T-cell (primary cell): ENCODE measurements at places on chromosomes 1 and 21. TPM values are rescaled to one million over a fixed set of nuclear protein-coding genes. Genes with fewer than 3 reads are reported as not detected.

TNFRSF8 gene
- not detected for total RNA-seq

TSPEAR gene
- total RNA-seq = not detected

SUMO3 gene
- total RNA-seq = 53.7 TPM

FMO2 gene
- 0.38 TPM for total RNA-seq

CLIC6 gene
- 0.46 TPM for total RNA-seq

SMIM1 gene
- 1.3 TPM for total RNA-seq

CYP2J2 gene
- 0.98 TPM for total RNA-seq

AP4B1 gene
- 62.8 TPM for total RNA-seq

DNAJC11 gene
- total RNA-seq = 42.1 TPM

APP gene
- total RNA-seq = 43.1 TPM

COL6A1 gene
- total RNA-seq = 19.0 TPM

MYOG gene
- not detected for total RNA-seq

HES4 gene
- total RNA-seq = 1.5 TPM

NBPF10 gene
- total RNA-seq = 1.7 TPM

DNA sequence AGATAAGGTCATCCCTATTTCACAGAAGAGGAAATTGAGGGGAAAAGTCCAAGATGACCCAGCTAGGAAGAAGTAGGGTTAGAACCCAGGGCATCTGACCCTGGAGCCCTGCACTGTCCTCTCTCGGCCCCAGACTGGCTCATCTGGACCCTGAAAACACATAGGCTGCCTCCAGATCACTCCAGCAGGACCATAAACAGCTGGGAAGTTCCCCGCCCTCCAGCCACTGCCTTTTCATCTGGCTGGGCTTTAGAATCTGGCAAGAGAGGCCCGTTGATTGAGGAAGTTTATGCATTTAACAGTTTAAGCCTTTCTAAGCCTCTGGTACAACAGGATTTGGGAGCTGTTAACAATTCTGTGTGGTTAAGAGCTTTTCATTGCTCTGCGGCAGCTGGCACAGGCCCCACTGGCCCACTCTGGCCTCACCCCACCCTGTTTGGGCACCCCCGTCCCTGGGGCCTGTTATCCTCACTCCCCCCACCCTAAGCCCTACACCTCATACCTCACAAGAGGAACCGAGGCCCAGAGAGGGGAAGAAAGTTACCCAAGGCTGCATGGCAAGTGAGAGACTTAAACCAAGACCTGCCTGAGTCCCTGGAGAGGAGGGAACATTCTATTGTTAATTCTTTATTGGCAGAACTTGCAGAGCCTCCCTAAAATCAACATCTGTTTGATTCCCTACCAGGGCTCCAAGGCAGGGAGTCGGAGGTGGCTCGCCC lies 84.2 kb downstream of the EPHB2 start:
- DNase-seq = no peak

- DNase-seq = no peak
Measured at GRCh38 chr1:54569339-54569738, 21.3 kb downstream of the ACOT11 start.

DNA sequence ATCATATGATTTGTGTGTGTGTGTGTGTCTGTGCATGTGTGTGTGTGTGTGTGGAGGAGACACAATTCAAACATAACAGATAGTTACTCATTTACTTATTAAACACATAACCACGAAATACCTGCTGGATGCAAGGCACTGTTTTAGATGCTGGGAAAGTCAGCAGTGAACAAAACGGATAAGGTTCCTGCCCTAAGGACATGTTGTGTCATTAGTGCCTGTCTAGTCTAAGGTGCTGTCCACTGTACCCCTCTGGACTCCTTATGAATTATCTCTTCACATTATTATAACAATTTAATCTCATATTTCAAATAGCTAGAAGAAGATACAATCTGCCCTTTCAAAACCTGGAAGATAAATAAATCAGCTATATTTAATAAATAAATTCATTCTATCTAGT lies 162.4 kb downstream of the PLPPR5 start:
- no peak for DNase-seq

DNA sequence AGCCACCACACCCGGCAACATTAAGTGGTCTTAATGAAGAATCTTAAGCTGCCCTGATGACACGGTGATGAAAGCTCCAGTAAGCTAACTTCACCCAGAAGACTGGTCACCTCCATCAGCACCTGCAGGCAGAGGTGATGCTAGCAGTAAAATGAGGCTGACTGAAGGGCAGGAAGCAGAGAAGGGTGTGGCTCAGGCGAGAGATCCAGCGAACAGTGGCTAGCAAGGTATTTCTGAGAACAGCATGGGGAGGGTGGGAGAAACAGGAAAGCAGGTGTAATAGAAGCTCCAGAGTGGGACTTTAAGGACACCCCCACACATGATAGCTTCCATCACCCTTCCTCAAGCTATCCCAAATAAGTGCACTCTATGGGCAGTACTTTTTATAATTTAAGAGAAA lies 15.9 kb upstream of the DISP1 start:
- DNase-seq = no peak

GRCh38 chr21:22725436-22725835 lies 1727.2 kb downstream of the NCAM2 start:
- no peak for DNase-seq

- DNase-seq = peak; percentile 52
Measured at GRCh38 chr1:179883745-179884138, 1.7 kb downstream of the TOR1AIP1 start.

GRCh38 chr1:182777386-182777785 lies 12.2 kb upstream of the NPL start:
- DNase-seq = no peak

GRCh38 chr1:16088996-16089395 lies 15.5 kb upstream of the FAM131C start:
- DNase-seq = no peak

DNA sequence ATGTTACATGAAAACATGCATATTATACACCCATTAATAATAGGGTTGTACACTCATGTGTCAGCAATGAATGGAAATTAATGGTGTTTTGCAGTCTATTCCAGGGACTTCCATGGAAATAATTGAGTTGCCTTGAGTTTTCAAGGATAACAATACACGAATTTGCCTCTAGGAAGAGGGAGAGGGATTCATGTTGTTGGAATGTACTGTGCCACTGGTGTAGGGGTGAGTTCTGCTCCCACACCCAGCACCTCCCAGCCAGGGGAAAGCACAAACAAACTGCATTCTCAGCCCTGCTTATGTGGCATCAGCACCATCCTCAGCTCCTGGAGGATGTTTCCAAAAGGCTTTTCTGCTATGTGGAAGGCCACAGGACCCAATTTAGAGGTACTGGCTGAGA lies 57.8 kb downstream of the BCAR3 start:
- no peak for DNase-seq

GRCh38 chr1:187680823-187681222 lies 852.1 kb downstream of the PLA2G4A start:
- no peak for DNase-seq

- DNase-seq = no peak
Measured at GRCh38 chr21:41759926-41760325, 6.9 kb downstream of the RIPK4 start.

GRCh38 chr1:29482064-29482463 lies 245.7 kb downstream of the PTPRU start:
- DNase-seq = no peak

DNA sequence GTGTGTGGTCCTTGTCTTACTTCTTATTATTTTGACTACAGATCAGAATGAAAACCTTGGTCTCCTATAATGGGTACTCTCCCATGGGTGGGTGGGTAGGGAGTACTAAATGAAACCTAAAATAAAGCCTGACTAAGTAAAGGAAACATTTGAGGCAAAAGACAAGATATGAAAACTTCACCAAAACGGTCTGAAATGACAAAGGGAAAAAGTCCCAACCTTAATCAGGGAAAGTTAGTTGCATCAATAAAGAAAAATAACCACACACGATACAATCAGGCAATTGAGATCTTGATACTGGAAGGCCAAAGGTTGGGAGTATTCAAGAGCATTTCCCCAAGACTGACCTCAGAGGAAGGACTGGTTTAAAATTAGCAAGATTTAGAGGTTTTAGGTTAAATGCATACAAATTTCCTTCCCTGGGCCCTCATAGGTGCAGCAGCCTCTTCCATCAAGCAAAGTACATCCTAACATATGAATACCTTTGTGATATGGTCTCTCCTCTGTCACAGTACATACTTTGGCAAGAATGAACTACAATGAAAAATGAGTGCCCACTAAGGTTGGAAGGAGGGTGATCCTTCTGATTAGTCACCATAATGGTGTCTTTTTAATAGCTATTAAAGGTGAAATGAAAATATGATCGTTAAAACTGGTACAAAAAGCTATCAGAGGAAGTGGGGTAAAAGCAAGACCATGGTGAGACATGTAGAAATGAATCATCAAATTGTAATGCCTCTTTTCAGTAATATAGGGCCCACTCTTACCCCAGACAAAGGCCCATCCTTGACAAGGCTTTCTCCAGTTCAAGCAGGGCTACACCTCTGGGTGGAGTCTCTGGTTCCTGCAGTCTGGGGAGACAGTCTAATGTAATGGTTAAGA lies 15.3 kb upstream of the TNFSF4 start:
- no peak for DNase-seq

GRCh38 chr1:30447080-30447479 lies 276.3 kb downstream of the MATN1 start:
- DNase-seq = no peak

DNA sequence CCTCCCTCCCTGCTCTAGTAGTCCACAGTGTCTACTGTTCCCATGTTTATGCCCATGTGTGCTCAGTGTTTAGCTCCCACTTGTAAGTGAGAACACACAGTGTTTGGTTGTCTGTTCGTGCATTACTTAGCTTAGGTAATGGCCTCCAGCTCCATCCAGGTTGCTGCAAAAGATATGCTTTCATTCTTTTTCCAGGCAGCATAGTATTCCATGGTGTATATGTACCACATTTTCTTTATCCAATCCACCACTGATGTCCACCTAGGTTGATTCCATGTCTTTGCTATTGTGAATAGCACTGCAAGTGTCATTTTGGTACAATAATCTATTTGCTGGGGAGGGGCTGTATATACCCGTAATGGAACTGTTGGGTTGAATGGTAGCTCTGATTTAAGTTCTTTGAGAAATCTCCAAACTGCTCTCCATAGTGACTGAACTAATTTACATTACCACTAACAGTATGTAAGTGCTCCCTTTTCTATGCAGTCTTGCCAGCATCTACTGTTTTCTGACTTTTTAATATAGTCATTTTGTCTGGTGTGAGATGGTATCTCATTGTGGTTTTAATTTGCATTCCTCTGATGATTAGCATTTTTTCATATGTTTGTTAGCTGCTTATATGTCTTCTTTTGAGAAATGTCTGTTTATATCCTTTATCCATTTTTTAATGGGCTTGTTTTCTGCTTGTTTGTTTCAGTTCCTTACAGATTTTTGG lies 191.9 kb upstream of the DMRTA2 start:
- DNase-seq = no peak

- no peak for DNase-seq
Measured at GRCh38 chr1:225637651-225638199, 15.2 kb downstream of the ENAH start.

DNA sequence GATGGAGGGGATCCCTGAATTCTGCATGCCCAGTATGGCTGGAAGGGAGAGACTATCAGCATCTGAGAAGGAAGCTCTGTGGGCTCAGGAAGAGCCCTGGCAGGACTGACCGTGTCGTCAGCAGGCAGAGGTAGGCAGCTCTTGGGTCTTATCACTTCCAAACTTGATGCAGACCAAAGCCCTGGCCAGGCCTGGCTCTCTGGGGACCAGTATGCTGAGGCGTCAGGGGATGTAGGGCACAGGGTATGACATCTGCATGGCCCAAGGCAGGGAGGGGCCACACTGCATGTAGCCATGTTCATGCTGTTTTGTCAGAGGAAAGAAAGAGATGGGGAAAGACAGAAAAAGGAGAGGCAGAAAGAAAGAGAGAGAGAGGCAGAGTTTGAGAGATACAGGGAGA lies 6.3 kb downstream of the FGR start:
- DNase-seq = no peak

DNA sequence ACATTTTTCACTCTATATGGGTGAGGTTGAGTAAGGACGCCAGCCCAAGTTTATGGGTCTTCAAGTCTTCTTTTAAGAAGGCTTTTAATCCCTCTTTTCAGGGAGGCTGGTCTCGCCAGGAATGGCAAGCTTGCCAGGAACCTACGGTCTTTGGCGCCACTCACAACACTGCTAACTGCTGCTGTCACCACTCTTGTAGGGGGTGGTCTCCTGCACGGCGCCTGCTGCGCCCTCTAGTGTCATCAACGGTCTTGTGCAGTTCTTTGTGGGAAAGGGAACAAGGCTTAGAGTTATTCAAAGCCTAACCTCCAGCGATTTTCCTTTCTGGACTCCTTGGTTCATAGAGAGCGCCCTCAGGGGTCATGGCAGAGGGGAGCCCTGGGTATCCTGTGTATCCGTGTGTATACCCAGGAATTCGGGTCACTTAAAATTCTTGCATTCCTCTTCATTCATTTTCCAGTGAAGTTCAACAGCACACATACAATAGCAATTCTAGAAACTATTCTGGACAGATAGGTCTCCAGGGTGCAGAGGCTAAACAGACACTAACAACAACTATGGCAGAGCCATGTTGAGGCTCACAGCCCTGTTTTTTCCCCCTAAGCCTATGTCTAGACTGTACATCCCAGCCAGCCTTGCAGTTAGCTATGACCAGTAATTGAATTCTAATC lies 392.8 kb upstream of the CAMK1G start:
- no peak for DNase-seq

GRCh38 chr1:25550155-25550506 lies 6.7 kb downstream of the LDLRAP1 start:
- DNase-seq = no peak

- no peak for DNase-seq
Measured at GRCh38 chr1:42686418-42686817, 4.2 kb downstream of the YBX1 start.

- no peak for DNase-seq
Measured at GRCh38 chr21:45304476-45304830, 16.8 kb upstream of the POFUT2 start.

DNA sequence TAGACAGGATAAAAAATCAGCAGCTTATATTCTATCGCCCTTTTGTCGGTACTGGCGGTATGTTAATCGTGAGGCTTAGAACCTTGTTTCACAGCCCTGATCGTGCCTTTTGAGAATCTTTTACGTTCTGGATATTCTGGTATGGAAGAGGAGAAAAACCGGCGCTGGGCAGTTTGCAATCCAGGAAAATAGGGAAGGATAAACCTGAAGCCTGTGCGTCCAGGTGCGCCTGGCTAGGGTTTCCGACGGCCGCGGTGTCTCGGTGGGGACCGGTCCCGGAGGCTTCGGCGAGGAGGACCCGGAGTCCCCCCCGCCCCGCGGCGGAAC lies 258 bp upstream of the SYPL2 start:
- no peak for DNase-seq

- no peak for DNase-seq
Measured at GRCh38 chr1:38133304-38133703, 86.7 kb upstream of the POU3F1 start.
